CD4-positive, alpha-beta T cell treated with Interleukin-4 for 4 hours (primary cell): ENCODE measurements at places on chromosomes 3 and 15.

DNA sequence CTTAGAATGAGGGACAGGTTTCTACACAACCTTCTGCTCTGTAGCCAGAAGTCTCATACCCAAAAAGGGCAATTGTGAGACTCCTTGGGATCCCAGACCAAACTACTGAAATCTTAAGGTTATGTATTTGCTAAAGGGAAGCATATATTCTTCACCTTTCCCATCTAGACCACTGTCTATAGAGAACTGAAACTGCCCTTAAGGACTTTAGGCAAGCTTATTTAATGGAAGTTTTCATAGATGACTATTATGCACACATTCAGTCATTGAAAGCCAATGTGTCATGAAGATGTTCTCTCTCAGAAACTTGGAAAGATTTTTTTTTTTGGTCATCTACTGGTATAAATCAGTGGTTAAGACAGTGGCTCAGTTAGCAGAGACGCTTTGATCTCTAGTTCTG is 365.3 kb downstream of the MCTP2 start:
- no peak for DNase-seq

DNA sequence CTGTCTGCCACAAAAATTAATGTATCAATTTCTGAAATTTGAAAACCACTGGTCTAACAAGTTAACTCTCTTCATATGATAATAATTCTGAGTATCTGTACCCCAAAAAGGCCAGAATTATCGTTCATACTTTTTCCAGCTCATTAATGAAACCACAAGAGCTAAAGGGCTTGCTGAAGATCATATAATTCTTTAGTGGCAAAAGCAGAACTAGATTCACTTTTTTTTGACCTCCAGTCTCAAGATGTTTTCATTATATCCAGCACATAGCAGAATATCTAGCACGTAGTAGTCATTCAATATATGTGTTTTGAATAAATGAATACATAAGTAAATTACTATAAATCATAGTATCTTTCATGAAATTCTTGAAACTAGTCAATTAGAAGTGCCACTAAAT is 246.7 kb upstream of the KCNH8 start:
- DNase-seq: no peak

DNA sequence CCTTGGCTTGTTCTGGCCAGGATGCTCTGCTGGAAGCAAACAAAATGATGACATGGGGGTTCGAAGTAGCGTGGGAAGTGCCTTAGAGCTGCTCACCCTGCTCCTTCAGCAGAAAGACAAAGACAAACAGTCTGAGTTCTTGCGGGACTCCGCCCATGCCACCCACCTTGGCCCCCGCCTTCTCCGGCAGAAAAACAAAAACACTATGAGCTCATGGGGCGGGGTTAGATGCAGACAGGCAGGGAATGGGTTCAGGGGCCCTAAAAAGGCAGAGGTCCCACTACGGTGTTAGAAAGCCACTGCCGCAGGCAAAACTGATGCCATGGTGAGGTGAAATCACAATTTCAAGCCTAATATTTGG is 9.7 kb upstream of the NCKIPSD start:
- no peak for DNase-seq

DNA sequence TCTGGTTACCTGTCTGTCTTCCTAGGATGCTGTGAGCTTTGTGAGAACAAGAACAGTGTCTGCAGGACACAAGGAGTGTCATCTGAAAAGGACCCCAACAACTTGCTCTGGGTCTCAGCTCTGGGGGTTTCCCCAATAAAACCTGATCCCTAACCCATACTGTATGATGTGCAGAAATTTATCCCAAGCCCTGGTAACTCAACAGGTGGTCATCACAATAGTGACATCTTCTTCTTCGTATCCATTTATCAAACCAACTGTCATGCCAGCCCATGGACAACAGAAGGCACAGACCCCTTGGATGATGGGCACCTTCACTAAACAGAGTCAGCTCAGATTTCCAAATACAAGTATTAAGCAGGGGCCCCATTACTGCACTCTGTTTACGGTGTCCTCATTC is 127.5 kb downstream of the UACA start:
- no peak for DNase-seq

DNA sequence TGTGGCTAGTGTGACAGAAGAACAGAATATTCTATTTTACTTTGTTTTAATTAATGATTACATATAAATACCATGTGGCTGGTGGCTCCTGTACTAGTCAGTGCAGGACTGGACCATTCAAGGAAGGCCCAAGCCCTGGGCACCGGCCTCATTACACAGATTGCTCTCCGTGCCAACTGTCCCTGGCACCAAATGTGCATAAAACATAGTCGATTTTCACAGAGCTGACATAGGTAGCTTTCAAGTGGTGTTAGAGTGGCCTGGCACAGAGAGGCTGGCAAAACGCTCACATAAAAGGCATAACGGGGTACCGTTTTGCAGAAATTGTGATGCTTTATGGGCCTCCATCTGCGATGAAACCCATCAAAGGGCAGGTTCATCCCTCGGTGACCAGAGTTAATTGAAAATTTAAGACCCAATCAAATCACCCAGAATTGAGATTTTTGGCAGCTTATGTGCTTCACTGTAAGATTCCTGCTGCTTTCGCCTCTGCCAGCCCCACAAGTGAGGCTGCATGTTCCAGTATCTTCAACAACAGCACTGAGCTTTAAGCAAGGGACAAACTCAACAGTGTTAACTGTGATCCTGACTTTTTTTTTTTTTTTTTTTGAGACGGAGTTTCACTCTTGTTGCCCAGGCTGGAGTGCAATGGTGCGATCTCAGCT is 25.9 kb downstream of the RFTN1 start:
- DNase-seq: no peak

GRCh38 chr3:189786479-189787064 is 155.4 kb downstream of the TP63 start:
- no peak for DNase-seq

- DNase-seq: no peak
Observed at GRCh38 chr3:197547306-197548011, 8.3 kb downstream of the BDH1 start.

GRCh38 chr15:38285456-38285855 is 32.8 kb downstream of the SPRED1 start:
- no peak for DNase-seq

DNA sequence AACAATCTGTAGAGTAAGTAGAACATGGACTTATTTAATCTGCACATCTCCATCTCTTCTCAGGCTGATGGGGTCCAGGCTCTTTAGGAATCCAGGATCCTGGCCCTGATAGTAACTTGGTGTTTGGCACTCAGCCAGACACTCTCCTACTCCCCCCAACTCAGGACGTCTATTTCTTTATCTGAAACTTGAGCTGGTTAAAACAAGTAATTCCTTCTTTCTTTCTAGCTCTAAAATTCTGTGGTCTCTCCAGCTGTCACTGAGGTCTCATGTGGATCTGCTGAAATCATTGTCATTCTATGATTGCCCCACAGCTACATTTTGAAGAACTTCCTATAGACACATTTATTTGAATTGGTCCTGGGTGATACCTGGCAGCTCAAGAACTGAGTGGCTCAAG is 59.0 kb downstream of the TP63 start:
- no peak for DNase-seq

- DNase-seq: peak; percentile 11
Observed at GRCh38 chr3:33438881-33439545, 1.2 kb downstream of the UBP1 start.

DNA sequence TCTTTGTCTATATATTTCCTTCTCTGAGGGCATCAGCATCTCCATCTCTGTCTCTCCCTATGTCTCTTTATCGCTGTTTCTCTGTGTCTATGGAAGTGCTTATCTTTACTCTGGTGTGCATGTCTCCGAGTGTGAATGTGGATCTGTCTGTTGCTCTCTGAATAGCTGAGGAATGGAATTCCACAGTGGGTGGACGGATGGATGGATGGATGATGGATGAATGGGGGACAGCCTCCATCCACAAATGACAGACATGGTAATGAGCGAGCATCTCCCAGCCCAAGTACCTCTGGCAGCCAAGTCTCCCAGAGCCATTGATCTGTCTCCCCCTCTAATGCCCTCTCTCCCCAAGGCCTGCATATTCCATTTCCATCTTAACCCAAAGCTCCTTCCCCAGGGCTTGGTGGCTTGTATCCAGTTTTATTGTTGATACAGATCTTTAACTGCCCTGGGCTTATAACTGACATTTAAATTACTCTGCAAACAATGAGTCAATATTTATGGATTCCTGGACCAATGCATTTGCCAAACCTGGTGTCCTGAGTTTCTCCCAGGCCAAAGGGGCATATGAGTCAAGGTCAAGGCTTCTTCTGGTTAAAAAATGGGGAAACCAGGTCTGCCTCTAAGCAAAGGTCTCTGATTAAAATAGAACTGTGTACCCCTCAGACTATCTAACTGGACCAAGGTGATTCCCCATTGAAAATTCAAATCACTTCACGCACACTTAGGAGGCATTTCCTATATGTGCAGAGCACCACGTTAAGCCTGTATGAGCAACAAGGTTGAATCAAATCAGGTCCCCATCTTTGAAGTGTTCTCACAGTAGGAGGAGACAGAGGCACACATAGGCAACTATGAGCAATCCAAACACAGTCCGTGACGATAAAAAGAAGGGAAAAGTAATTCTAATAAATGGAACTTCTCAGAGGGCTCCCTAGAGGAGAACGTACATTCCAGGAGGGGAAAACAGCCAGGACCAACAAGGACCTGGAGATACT is 109.9 kb downstream of the TLE3 start:
- DNase-seq: no peak

DNA sequence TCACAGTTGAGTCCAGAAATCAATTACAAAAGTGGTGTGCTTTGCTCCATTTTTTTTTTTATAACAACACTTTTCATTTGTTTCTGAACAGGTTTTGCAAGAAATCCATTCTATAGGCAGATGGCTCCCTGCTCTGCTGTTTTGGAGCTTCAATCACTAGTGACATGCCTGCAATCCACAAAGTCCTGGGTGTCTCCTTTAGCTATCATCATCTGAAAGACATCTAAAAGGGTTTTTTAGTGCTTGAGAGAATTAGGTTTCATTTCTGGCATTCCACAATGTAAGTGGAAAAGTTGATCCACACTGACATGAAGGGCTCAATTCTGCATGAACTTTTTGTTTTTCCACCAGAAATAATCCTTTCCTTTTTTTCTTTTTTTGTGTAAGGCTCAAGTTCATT is 24.0 kb upstream of the MEIS2 start:
- no peak for DNase-seq

GRCh38 chr15:97929456-97930229 is 30.9 kb upstream of the ARRDC4 start:
- no peak for DNase-seq

GRCh38 chr3:18444595-18445400 is 19.7 kb upstream of the SATB1 start:
- DNase-seq: peak; percentile 83

DNA sequence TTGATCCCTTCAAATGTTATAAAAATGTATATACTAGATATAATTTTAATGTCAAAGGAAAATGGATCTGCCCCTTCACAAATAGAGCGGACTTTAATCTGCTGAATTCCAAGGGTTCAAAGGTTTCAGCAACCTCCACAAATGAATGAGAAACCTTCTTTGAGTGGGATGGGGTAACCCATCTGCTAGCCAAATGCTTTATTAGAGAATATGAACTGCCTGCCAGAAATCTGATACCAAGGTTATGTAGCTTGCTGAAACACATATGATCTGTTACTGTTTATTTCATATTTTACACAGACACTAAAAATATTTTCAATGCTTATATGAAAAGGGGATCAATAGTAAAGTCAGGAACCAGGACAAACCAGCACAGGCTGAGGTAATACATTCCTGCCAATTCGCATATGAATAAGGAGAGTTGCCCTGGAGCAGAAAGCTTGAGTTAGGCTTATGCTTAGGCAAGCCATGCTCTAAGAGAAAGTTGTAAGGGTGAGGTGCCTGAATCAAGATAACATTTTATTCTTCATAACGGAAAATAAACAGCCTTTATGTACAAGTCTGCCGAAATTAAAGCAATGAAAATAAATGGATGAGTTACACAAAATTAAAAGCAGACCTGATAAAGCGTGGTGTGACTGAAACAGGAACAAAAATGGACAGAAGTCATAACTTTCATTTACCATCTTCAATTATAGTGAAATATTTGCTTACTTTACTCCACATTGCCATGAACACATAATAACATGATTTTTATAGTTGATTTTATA is 26.5 kb downstream of the PLOD2 start:
- DNase-seq: no peak

GRCh38 chr15:29322415-29322814 is 52.8 kb upstream of the NSMCE3 start:
- DNase-seq: no peak
